ENCODE measurements at places on chromosomes 6 and 20.
A peak's percentile ranks its signal among the peaks of the same experiment; 100 is the strongest.

- DNase-seq: no peak
Observed at GRCh38 chr6:17907406-17908229, 79.8 kb downstream of the KIF13A start.

DNA sequence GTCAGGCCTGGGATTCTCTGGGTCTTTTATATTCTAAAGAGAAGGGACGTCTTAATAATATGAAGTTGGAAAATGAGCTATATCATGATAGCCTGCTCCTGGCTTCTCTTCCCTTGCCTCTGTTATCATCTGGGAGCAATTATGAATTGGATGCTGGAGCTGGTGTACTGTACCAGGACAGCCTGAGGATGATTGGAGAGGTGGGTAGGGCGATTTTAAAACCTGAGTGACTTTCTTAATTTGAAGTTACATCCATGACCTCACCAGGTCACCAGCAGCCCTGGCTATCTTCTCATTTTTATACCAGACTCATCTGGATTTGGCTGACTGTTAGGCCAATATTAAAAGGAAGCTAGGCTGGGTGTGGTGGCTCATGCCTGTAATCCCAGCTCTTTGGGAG lies 317.6 kb downstream of the CLIC5 start:
- DNase-seq: no peak

DNA sequence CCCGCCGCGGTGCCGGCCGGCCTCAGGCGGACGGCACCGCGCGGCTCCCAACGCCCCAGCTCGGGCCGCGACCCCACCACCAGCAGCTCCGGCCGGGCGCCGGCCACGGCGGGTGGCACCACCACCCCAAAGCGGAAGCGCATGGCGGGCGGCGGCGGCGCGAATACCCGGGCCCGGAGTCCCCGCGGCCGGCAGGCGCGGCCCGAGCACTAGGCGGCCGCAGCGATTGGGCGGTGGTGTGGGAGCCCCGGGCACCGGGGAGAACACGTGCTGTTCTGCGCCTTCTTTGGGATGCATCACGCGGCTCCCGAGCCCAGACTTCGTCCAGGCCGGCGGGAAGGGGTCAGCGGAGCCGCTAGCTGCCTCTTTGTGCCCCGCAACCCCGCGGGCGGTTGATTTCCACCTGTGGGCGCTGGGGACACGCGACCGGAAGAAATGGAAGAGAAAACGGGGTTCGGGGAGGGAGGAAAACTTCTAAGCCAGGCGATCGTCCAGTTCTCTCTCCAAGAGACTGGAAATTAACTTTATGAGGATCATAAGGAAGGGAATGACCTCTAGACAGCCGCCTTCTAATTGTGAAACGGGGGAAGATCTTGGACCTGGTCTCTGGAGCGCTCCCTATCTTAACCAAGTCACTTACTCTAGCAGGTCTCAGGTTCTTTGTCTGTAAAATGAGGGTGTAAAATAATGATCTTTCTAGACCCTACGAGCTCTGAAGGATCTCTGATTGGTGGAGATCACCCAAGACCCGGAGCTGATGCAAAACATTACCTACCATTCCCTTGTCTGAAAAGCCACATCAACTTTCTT lies at the start of gene EPM2A:
Gene EPM2A (minus strand): TSS at position 165 of the 810 bp plus-strand sequence. CDS start 22 bp downstream, at position 143.
- DNase-seq: peak; percentile 79

DNA sequence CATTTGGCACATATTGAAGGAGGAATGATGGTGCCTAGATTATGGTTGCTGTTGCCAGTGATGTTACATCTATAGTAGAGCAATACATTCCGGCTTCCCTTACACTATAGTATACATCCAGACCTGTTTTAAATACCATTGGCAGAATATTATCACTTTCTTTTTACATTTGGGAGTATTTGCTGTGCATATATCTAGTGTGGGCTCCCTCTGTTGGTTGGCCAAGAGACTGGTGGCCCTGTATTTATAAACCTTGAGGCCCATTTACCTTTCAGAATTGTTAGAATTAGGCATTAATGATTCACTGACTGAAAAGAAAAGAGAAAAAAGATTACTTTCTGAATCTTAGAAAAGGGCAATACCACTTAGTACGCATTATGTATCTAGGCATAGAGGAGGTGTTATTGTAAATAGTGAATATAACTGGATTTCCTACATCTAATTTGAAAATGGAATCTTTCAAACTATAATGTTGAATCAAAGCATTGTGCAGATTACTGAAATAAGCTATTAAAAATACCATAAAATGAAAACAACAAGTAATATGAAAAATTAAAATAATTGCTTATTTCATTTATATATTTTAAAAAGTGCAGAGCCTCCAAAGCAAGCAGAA lies 628.8 kb upstream of the MAN1A1 start:
- DNase-seq: no peak

DNA sequence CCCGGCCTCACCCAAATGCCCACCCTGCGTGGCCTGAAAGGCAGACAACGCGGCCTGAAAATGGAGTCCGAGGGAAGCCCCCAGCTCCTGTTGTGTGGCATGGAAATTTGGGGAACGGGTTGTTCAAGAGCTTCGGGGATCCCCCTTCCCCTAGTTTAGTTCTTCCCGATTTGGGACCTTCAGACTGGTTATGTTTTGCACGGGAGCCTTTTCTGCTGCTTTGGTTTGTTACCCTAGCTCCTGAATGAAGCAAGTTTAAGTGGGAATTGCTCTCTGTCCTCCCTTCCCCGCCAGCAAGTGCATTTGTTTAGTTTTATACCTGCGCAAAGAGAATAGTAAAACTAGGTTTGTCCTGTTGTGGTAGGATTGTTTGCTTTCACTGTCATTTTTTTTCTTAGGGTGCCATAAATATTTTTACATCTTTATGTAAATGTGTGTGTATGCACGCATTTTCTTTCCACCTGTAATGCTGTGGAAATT lies 604 bp downstream of the SH3BGRL2 start:
- DNase-seq: no peak

DNA sequence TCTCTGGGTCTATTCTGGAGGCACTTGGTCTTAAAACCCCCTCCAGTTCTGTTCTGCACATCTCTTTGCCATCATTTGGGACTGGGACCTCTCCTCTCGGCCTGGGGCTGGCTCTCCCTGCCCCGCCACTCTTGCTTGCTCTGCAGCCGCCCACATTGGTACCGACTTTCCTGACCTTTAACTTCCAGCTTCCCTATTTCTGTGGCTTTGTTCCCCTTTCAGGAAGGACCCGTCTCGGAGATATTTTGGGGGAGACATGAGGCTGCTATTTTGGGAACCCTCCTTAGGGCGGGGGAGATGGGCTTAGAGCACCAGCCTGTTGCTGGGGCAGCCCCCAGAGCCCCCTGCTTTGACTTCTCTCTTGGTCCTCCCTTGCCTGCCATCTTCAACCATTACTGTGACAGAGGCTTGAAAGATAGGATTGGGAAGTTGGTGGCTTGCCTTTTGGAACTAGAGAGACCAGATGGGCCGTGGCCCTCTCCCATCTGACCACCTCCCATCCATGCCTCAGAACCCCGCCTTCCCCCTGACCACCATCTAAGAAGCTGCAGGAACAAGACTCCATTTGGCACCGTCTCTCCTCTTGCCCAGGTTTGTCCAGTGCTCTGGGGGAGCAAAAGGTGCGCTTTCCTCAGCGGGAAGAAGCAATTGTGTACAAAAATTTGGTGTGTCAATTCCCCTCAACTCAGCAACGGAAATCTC lies 914 bp downstream of the TREM2 start:
- DNase-seq: no peak

DNA sequence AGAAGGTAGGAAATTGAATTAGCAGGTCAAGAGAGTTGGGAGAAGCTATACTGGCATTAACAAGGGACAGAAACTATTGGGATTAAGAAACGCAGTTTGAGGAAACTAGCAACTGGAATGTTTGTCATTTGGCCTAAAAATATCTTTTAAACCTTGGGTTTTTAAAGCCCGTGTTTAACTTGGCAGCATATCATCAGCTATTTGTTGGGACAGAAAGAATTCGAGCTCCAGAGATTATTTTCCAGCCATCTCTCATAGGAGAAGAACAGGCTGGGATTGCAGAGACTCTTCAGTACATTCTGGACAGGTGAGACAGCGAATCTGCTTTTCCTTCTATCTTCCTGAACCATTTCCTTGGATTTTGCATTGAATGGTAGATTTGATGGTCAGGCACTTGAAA lies 17.8 kb downstream of the ACTR5 start:
- no peak for DNase-seq
